Bronchial smooth muscle cell (primary cell): ENCODE measurements at places on chromosomes 2 and 18. TPM values are rescaled to one million over a fixed set of nuclear protein-coding genes. Genes with fewer than 3 reads are reported as not detected.

Gene CDH7
- total RNA-seq, result not detected in 2 replicates

Gene THOC1
- total RNA-seq, result 30.3 and 33.7 TPM in 2 replicates

Gene IL1F10
- not detected in 2 replicates for total RNA-seq

Gene REG3G
- not detected in 2 replicates for total RNA-seq

Gene AP1S3
- total RNA-seq, result 0.26 and 1.6 TPM in 2 replicates

Gene ACADL
- total RNA-seq, result under 0.01 and 0.26 TPM in 2 replicates

Gene NBAS
- 98.8 and 127 TPM in 2 replicates for total RNA-seq

Gene MARCHF4
- total RNA-seq, result under 0.01 and 0.32 TPM in 2 replicates

Gene ASAP2
- 18.6 and 20.1 TPM in 2 replicates for total RNA-seq

Gene TGFA
- total RNA-seq, result 0.09 TPM in 1 of 2 replicates, not detected in the other

Gene MARS2
- total RNA-seq, result 1.1 and 1.2 TPM in 2 replicates

Gene PIKFYVE
- total RNA-seq, result 21.4 and 27.1 TPM in 2 replicates

Gene SPATS2L
- 47.3 and 63.5 TPM in 2 replicates for total RNA-seq

Gene MEIS1
- 231 and 429 TPM in 2 replicates for total RNA-seq

Gene SNTG2
- not detected in 2 replicates for total RNA-seq

Gene CCBE1
- 14.2 and 24.9 TPM in 2 replicates for total RNA-seq

Gene NETO1
- 0.16 TPM in 1 of 2 replicates, not detected in the other for total RNA-seq

Gene CIDEA
- 0.63 TPM in 1 of 2 replicates, not detected in the other for total RNA-seq

Gene SLC9A2
- total RNA-seq, result under 0.01 TPM in 1 of 2 replicates, not detected in the other

Gene ST8SIA5
- total RNA-seq, result 0.16 TPM in 1 of 2 replicates, not detected in the other

Gene IL18RAP
- not detected in 2 replicates for total RNA-seq

Gene FAM237A
- total RNA-seq, result not detected in 2 replicates

Gene PUM2
- 33.3 and 37.7 TPM in 2 replicates for total RNA-seq

Gene ALK
- total RNA-seq, result under 0.01 and 0.16 TPM in 2 replicates

Gene DUSP2
- 0.94 and 1.1 TPM in 2 replicates for total RNA-seq

Gene MARCO
- total RNA-seq, result not detected in 2 replicates

Gene CYP20A1
- total RNA-seq, result 24.9 and 31.3 TPM in 2 replicates

Gene GPR148
- total RNA-seq, result not detected in 2 replicates

Gene CHN1
- total RNA-seq, result 8.1 and 19.1 TPM in 2 replicates

Gene MBP
- 18.8 and 26.3 TPM in 2 replicates for total RNA-seq

Gene SKA1
- total RNA-seq, result 0.52 and 0.95 TPM in 2 replicates

Gene UPP2
- total RNA-seq, result 0.09 TPM in 1 of 2 replicates, not detected in the other

Gene MLPH
- 2.8 and 5.4 TPM in 2 replicates for total RNA-seq

Gene EVX2
- not detected in 2 replicates for total RNA-seq

Gene RTTN
- total RNA-seq, result 6.5 and 7.4 TPM in 2 replicates

Gene RFX8
- 7.3 and 10.4 TPM in 2 replicates for total RNA-seq

Gene PROM2
- total RNA-seq, result 1.1 and 4.1 TPM in 2 replicates

Gene WNT10A
- total RNA-seq, result not detected in 2 replicates

Gene MTHFD2
- 29.0 and 69.7 TPM in 2 replicates for total RNA-seq

Gene MOGAT1
- total RNA-seq, result not detected in 2 replicates

Gene SPRED2
- 4.0 and 4.4 TPM in 2 replicates for total RNA-seq

Gene ABHD1
- 0.16 TPM in 1 of 2 replicates, not detected in the other for total RNA-seq

Gene FN1
- total RNA-seq, result 2,780 and 3,784 TPM in 2 replicates

Gene UGT1A4
- total RNA-seq, result under 0.01 TPM in 1 of 2 replicates, not detected in the other

Gene CRYGC
- total RNA-seq, result not detected in 2 replicates

Gene MROH2A
- under 0.01 TPM in 1 of 2 replicates, not detected in the other for total RNA-seq

Gene IL1R2
- 0.09 and 0.79 TPM in 2 replicates for total RNA-seq

Gene UGT1A8
- not detected in 2 replicates for total RNA-seq

Gene LYG1
- total RNA-seq, result 0.16 and 0.34 TPM in 2 replicates

Gene TRIM54
- 0.09 TPM in 1 of 2 replicates, not detected in the other for total RNA-seq
